ENCODE measurements at places on chromosomes 3 and 15.

DNA sequence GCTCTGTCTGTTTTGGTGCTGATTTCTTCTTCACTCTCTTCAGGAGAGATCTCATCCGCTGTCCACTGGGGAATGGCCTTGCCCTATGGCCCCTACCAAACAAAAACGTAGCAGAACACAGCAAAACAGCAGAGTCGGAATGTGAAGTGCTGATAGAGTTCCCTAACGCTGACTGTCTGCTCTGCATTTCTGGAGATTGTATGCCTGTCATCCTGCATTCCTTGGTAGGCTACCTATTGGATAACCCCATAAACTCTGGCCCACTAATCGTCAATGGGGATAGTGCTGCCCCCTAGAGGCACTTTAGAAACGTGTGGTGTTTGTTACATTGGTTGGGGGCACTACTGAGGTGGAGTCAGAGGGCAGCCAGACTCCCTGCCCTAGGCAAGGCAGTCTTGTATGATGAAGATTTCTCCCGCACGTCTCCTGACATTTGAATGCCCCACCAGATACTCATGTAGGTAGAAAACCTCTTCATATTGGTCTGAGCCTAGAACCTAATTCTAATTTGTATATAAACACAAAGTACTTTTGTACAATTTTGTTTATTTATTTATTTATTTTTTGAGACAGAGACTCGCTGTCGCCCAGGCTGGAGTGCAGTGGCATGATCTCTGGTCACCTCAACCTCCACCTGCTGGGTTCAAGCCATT is 15.6 kb upstream of the MAGEF1 start:
- DNase-seq: peak; percentile 36

- no peak for DNase-seq
Measured at GRCh38 chr15:51620122-51620521, 2.4 kb downstream of the DMXL2 start.

- DNase-seq: no peak
Measured at GRCh38 chr15:28125673-28126651, 26.8 kb upstream of the OCA2 start.

- no peak for DNase-seq
Measured at GRCh38 chr3:72571638-72572114, 276.6 kb downstream of the SHQ1 start.

GRCh38 chr15:80401456-80401855 is 2.7 kb upstream of the ARNT2 start:
- DNase-seq: no peak

GRCh38 chr15:46344915-46345314 is 710.1 kb downstream of the SQOR start:
- no peak for DNase-seq

DNA sequence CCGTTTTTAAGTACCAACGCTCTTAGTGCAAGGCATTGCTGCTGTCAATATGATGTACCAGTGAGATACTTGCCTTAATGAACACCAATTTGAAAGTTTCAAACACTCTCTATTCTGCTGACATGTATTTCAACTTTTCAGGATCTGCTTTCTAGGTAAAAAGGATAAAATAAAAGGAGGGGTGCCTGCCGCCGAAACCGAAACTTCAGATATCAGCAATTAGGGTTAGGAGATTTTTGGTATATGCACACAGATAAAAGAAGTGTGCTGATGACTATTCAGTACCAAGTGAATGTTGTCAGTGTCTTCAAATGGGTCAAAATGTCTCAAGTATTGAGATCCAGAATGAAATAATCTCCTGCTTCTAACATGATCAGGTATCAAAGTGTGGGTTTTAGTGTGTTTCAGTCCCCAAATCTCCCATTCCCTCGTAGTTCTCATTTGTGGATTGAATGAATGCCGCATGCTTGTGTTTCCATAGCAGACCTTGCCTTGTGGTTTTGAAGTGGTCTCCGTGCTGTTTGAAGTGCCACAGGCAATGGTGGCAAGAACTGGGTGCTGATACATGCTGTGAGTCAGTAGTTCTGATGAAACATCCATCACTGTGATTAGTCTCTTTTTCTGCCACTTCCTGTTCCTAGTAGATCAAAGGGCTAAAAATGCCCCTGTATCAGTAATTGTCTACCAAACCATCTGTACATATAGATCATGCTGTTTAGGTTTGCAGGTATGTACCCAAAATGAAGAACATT is 22.5 kb downstream of the CHST14 start:
- no peak for DNase-seq

DNA sequence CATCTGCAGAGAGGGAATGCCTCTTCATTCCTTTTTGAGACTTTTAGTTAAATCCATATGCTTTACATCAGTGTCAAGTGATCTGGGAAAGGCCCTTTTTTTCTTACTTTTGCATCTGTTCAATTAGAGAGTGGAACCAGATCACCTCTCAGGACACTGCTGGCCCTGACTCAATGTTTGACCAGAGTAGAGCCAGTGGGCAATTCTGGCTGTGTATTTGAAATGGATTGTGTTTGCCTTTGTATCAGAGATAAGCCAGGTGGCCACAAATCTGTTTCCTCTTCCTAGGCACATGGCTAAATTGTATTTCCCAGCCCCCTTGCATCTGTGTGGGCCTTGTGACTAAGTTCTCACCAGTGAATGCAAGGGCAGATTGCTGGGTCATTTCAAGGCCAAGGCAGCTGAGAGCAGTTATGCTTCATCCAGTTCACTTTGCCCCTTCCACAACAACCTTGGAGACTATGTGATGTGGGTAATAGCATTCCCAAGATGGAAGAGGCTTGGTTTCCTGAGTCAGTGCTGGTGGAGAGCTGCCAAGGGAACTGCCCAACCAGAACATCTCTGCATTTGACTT is 75.6 kb upstream of the CACNA2D3 start:
- DNase-seq: no peak

GRCh38 chr3:70556056-70556455 is 243.6 kb upstream of the MDFIC2 start:
- no peak for DNase-seq

DNA sequence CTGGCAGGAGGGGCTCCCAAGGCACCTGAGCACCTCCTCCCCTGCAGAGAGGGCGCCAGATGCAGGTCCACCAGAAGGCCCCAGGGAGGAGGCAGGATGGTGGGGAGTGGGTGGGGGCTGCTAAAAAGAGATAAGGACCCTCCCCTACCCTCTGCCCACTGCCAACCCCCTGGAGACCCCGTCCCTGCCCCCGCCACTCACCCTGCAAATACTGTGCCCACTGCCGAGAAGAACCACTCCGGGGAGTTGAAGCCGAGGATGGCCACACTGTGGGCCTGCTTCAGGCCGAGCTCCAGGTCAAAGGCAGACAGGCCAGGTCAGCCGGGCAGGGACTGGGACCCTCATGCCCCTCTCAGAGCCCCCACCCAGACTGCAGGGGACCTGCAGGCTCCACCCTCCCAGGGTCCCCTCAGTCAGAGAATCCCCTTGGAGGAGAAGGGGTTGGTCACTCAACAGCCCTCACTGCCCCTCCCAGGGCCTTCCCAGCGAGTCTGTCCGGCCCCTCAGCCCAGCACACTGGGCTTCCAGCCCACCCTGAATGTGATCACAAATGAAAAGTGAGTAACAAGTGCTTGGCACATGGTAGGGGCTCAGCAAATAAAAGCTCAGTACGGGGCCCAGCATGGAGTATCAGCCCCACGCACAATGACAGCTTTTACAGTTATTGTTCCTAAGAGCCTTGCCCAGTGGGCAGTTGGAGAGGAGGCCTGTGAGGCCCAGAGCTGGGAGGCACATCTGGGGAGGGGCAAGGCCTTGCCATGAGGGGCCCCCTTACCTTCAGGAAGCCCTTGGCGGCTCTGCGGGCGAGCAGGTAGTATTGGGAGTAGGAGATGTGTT is 40.4 kb downstream of the ACSBG1 start:
- no peak for DNase-seq

DNA sequence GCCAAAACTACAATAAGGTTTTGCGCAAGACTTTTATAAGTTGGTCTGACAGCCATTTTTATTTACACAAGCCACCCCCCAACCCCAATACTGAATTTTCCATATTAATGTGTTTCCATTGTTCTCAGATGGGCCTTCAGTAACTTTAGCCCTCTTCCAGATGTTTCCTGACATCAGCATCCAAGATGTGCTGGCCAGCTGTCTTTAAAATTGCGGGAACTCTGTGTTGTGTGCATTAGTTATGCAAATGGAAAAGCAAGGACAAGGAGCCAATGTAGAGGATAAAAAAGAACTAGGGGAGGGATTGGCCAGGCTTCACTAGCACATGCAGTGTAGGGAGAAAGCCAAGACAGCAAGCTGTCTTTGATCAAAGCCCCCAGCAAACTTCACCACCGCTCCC is 45.4 kb downstream of the COMMD2 start:
- DNase-seq: no peak

DNA sequence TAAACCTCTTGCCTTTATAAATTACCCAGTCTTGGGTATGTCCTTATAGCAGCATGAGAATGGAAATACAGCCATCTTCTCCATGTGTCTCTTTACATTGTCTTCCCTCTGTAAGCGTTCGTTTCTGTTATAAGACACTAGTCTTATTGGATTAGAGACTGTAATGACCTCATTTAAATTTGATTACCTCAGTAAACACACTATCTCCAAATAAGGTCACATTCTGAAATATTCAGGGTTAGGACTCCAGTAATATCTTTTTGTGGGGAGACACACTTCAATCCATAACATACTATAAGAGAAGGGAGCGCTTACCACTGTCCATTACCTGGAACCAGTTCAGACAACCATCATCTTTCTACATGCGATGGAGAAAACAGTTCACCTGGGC is 34.3 kb upstream of the CD47 start:
- no peak for DNase-seq

DNA sequence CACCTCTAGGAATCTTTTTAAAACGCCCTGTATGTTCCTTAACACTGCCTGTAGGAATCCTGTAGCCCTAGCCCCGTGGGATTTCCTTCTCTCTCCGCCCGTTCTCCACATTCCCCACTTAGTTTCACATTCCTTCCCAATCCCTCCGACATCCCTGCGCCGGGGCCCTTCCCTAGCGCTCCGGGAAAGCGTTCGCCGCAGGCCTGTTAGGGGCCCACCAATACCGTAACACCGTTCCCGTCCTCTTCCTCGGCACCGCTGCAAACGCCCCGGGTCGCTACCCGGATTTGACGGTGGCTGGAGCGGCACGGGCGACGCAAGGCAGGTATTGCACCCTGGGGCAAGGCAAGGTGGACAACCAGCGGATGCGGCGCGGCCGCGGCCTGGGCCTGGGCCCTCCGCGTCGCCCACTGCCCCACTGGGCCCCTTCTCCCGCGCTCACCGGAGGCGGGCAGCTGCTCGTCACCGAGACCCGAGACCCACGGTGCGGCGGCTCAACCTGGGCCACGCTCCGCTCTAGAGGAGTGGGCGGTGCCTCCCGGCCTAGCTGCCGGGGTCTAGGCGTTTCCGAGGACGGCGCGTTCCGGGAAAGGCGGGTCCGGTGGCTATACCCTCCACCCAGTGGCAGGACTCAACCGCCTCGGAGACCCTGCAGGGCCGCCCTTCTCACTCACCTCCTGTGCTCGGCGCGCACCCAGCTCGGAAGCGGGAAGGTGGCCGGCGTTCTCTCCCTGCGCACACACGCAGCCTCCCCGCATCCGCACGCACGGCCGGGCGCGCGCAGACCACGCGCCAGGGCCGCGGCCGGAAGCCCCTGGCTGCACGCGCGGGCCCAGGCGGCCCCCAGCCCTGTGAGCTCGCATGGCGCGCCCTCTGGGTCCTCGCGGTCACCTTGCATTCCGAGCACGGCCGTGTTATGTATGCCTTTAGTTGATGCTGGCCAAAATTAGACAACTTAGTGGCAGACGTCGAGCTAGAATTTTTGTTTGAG is at the start of gene B3GALNT1:
Gene B3GALNT1 (minus strand): TSS at position 789 of the 991 bp plus-strand sequence. CDS start 18,595 bp downstream, outside the sequence.
- DNase-seq: no peak

DNA sequence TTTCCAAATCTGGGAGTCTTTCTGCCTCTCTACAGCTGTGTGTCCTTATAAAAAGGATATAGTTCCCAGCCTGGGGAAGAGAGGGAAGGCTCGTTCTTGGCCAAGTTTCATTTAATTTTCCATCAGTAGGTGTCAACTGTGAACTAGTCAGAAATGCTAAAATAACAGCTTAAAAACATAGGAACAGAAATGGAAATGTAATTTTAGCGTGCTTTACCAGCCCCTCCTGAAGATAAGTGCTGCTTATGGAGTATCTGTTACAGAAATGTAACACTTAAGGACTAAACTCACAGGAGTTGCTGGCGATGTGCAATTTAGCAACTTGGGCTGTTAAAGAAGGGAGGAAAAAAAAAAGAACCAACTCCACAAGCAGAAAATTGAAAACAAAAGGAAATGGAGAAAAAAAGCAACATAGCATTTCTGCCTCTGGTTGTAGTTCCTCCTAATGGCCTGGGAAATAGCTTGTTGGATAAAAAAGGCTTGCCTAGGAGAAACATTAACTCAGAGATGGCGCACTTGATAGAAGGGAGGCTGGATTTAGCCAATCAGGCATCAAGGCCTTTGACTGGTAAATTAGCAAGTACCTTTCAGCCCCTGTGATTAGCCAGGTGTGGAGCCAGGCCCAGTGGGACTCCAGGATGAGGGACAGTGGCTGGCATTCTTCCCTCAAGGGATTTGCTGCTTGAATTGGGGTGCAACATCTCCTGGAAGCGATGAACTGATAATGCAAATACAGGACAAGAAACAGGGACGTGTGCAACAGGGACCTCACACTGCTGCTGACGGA is 84.3 kb downstream of the RPLP1 start:
- DNase-seq: no peak

- no peak for DNase-seq
Measured at GRCh38 chr15:67853454-67853853, 13.6 kb upstream of the RNU6-1 start.

DNA sequence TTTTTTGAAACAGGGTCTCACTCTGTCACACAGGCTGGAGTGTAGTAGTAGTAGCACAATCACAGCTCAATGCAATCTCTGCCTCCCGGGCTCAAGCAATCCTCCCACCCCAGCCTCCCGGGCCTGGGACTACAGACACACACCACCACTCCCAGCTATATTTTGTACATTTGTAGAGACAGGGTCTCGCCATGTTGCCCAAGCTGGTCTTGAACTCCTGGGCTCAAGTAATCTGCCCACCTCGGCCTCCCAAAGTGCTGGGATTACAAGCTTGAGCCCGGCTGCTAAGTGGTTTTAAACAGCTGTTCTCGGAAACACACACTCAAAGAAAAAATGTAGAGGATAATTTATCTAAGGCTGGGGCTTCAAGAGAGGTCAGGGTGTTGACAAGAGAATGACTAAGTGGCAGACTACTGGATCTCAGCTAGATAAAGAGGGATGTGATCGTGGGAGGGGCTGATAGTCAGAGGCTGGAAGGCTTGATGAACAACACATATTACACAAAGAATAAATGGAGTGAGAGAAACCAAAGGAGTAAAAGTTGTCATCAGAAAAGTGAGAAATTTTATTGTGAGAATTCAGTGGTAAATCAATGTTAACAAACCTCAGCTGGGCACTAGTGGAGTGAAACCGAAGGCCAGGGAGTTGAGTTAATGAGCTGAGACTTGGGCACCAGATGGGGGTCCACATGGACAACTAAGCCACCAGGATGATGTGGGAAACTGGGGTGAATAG is 6.7 kb downstream of the CCR5AS start:
- DNase-seq: no peak

DNA sequence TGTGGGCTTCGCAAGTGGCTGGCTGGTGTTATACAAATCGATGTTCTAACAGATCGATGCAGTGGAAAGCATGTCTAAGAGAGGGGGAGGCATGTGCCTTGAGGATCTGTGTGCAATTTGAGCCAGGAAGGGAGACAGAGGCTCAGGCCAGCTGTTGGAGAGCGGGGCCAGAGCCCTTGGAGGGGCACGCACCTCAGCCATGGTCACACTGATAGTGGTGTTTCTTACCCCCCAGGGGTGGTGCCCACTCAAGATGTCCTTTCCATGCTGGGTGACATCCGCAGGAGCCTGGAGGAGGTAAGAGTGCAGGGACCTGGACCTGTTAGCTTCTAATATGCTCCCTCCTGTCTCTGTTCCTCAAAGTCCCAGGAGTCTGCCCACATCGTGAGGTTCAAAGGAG is 3.8 kb upstream of the ABTB1 start:
- DNase-seq: no peak

Data from effector memory CD8-positive, alpha-beta T cell (primary cell).